Left kidney (tissue), 8 donors: ENCODE measurements at places on chromosomes 11 and 22.
A peak's percentile ranks its signal among the peaks of the same experiment; 100 is the strongest.

- no peak for DNase-seq
Observed at GRCh38 chr11:47861728-47862127, 13.6 kb upstream of the NUP160 start.

DNA sequence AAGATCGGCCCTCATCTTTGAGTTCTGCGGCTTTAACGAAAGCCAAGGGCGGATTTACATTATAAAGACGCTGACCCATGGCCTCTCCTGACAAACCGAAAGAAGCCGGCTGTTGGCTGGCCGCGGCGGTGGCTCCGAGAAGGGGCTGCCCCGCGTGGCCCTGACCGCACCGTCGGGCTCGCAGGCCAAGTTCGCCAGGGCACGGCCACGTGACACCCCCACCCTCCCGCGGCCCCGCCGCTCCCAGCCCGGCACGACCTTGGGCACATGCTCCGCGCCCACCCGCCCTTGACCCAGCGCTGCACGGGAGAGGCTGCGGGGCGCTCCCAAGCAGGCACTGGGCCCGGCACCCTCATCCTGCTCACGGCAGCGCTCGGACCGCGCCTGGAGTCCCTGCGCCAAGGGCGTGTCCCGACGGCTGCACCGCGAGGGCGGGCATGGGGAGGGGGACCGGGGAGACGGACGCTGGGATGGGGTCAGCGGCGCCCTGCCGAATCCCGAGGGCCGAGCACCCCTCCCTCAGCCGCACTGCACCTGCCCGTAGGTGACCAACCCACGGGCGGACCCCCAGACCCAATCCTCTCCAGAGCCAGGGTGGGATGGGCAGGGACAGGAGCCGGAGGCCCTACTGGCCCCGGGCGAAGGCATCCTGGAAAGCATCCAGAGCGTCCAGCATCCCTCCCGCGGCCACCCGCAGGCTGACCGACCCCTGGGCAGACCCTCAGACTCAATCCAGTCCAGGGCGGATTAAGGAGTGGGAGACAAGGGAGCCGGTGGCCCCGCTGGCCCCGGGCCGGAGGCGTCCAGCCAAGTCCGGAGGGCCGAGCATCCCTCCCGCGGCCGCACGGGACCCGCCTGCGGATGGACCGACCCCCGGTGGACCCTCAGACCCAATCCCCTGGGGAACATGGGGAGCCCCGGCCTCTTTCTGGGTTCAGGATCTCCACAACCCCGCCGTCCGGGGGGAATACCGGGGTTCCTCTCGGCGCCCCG, 759 bp downstream of the CPT1A start:
- no peak for DNase-seq

DNA sequence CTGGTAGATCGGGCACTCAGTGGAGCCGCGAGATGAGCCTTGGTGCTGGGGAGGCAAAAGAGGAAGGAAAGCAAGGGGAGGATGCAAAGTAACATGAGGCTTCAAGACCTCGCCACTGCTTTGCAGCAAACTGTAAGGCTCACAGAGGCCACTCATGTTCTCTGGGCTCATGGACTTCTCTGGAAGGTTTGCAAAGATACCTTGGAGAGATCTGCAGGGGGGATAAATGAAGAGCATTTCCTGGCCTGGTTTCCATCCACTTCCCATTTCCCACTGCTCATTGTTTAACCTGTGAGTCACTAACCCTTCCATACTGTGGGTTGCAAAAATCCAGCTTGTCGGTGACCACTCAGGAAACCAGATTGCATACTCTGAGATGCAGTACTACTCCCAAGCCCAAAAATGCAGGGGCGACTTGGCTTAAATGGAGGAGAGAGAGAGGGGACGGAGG, 38.5 kb downstream of the OSBP2 start:
- no peak for DNase-seq

DNA sequence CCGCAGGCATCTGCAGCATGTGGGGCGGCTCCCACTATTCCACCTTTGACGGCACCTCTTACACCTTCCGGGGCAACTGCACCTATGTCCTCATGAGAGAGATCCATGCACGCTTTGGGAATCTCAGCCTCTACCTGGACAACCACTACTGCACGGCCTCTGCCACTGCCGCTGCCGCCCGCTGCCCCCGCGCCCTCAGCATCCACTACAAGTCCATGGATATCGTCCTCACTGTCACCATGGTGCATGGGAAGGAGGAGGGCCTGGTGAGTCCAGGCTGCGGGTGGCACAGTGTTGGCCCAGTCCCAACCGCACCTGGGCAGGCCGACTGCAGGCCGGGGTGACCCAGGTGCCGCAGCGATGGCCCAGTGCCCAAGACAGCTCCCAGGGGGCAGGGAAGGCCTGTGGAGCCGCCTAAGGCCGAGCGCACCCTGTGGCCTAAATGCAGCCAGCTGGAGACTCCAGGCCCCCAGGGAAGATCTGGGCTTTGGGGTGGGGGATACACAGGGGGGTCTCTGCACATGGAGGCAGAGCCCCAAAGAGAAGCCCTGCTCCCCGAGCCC, 31.3 kb downstream of the MUC5B start:
- DNase-seq = no peak

- DNase-seq = no peak
Observed at GRCh38 chr11:117096201-117096991, 1.8 kb downstream of the SIK3 start.

DNA sequence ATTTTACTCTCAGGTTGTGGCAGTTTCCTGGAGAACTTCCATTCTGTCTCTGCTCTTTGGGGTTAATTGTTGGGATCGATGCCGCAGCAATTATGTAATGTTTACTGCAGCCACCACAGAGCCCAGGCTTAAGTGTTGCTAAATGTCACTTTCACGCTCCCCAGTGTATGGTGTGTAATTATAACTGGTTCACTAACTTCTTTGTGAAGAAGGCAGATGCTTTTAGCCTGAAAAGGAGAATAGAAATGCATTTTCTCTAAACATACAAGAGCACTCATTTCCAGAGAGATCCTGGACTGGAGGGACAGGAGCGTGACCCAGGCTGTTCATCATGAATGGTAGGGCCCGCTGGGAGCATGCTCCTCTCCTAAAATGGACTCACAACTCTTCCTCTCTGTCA, 132.2 kb upstream of the PLET1 start:
- DNase-seq = no peak

DNA sequence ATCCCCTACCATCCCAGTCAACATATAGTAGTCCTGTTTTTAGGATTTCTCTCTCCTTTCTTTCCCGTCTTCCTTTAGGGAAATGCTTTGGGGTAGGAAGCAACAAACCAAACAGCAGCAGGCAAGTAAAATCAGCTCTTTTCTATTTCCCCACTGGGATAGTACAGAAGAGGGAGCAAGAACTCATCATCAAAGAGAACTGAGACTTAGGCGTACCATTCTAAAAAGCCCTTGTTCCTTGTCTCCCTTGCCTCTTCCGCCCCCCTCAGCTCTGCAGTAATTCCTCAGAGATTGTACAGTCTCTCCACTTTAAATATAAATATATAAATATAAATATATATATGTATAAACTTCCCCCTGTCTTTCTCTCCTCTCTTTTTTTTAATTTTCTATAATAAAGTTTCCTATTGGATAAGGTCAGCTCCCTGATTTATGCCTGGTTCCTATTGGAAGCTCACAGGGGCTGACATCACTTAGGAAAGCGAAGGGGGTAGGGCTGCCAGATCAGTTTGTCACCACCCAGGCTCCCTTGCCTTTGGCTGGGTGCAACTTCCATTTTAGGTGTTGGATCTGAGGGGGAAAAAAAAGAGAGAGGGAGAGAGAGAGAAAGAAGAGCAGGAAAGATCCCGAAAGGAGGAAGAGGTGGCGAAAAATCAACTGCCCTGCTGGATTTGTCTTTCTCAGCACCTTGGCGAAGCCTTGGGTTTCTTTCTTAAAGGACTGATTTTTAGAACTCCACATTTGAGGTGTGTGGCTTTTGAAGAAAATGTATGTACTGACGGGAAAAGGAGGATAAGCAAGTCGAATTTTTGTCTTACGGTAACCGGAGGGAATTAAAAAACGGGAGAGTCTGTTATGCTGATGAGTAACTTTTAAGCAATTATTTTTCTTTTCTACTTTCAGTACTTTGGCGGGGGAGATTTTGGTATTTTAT, at the start of gene CTNND1:
Gene CTNND1 (plus strand): TSS at position 502 of the 934 bp plus-strand sequence. CDS start 29,677 bp downstream, outside the sequence.
- DNase-seq = peak; percentile 97

GRCh38 chr11:90113541-90113940, 20.9 kb upstream of the NAALAD2 start:
- DNase-seq = no peak

GRCh38 chr11:18046116-18046777, at the start of gene TPH1:
Gene TPH1 (minus strand): TSS chr11:18046269. CDS start chr11:18040762, 5,507 bp downstream.
- peak; percentile 25 for DNase-seq

GRCh38 chr11:13317293-13318080, 39.9 kb downstream of the BMAL1 start:
- no peak for DNase-seq
